ENCODE measurements at places on chromosomes 12 and 14. TPM values are rescaled to one million over a fixed set of nuclear protein-coding genes. Genes with fewer than 3 reads are reported as not detected.

Gene PLCZ1
- polyA plus RNA-seq = not detected

Gene AQP2
- not detected for polyA plus RNA-seq

Gene RPGRIP1
- polyA plus RNA-seq = not detected

Gene MANSC1
- polyA plus RNA-seq = 2.4 TPM

Gene DHRS2
- polyA plus RNA-seq = 0.16 TPM

Gene CIROP
- polyA plus RNA-seq = 0.07 TPM

Gene GALNT8
- 0.02 TPM for polyA plus RNA-seq

Gene RNASE7
- polyA plus RNA-seq = not detected

Gene DDX51
- 8.2 TPM for polyA plus RNA-seq

Gene PPP1R3E
- 2.8 TPM for polyA plus RNA-seq

Gene KRT81
- polyA plus RNA-seq = 24.7 TPM

Gene KRT73
- polyA plus RNA-seq = not detected

Gene ITGA5
- polyA plus RNA-seq = 170 TPM

Gene CNPY2
- 179 TPM for polyA plus RNA-seq

Gene IFNG
- not detected for polyA plus RNA-seq

Gene NINJ2
- 0.32 TPM for polyA plus RNA-seq

Gene SLC10A1
- not detected for polyA plus RNA-seq

Gene MYF6
- 0.06 TPM for polyA plus RNA-seq

Gene MYBPC1
- not detected for polyA plus RNA-seq

Gene LRFN5
- 0.07 TPM for polyA plus RNA-seq

Gene BDKRB1
- polyA plus RNA-seq = 3.8 TPM

Gene TAS2R50
- polyA plus RNA-seq = not detected

Gene MMP17
- polyA plus RNA-seq = 12.7 TPM

Gene ABCD4
- polyA plus RNA-seq = 8.4 TPM

Gene PAH
- polyA plus RNA-seq = not detected

Gene PPFIA2
- polyA plus RNA-seq = not detected

Gene TOMM20L
- polyA plus RNA-seq = not detected

Gene KRT7
- polyA plus RNA-seq = 659 TPM

Gene PARPBP
- polyA plus RNA-seq = 6.4 TPM

Gene EML1
- 11.8 TPM for polyA plus RNA-seq

Gene ANKRD33
- polyA plus RNA-seq = not detected

Gene C1S
- polyA plus RNA-seq = 329 TPM

Gene KRT83
- polyA plus RNA-seq = 0.07 TPM

Gene CAPZA3
- not detected for polyA plus RNA-seq

Gene RFX4
- polyA plus RNA-seq = not detected
